ENCODE measurements at places on chromosomes 3 and 15.

- no peak for DNase-seq
Measured at GRCh38 chr3:195544634-195545033, 1.5 kb upstream of the PPP1R2 start.

GRCh38 chr15:29968099-29968894 lies 114.5 kb upstream of the GOLGA8J start:
- no peak for DNase-seq

- no peak for DNase-seq
Measured at GRCh38 chr3:197518881-197519421, 36.8 kb downstream of the BDH1 start.

- no peak for DNase-seq
Measured at GRCh38 chr3:113054552-113054951, 63.8 kb downstream of the GTPBP8 start.

- DNase-seq = no peak
Measured at GRCh38 chr15:101660005-101660404, 7.8 kb upstream of the TM2D3 start.

DNA sequence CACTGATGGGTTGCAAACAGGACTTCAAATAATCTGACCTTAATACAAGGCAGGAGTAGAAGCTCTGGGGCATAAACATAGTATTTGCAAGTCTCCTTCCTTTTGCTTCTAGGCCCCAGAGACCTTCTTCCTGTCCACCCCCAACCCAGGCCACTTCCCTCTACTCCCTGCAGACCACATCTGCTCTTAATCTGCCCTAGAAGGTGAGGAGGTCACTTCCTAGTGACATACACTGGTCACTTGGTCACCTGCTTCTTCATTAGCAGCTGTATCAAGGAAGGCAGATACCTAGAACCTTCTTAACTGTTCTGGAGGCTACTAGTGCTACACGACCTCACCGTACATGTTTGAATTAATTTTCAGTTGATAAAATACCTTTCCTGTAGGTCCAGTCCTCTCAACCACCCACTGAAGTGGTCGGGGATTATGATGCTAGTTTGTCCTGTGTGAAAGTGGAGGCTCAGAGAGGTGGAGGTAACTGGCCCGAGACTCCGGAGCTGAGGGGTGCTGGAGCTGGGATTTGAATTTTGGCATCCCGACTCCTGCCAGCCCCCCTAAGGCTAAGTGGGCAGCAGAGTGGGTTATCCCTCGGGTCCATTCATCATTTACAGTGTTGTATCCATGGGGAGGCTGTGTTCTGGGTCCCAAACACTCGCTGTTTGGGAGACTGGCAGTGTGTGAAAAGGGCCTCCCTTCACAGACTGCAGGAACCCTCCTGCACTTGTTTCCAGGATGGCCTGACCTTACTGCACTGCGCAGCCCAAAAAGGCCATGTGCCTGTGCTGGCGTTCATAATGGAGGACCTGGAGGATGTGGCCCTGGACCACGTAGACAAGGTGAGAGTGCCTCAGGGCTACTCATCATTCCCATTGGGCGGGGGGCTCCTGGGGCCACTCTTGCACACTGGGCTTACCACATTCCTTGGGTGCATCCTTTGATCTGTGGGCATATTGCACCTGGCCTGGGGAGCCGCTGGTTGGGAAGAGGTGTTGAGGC lies 13.9 kb downstream of the ANKDD1A start:
- DNase-seq = no peak

All from NCI-H510A (cell line).